ENCODE measurements at places on chromosomes 16 and 17.
A peak's percentile ranks its signal among the peaks of the same experiment; 100 is the strongest.

DNA sequence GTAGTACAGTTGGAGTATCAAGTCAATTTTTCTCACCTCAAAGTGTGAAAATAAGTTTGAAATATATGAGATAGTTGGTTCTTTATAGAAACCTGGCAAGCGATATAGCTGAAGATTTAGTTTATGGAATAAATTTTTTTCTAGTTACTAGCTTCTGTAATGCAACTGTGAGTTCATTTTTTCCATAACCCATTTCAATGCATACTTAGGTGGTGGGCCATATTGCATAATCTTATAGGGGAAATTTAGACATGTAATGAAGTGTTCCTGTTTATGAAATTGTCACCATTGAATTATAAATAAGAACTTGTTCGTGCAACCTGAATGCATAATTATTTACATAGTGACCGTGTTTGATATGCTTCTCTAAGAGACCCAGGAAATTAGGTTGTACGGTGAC, 9.0 kb downstream of the MOSMO start:
- DNase-seq = no peak

- DNase-seq = no peak
Observed at GRCh38 chr17:39629494-39629880, 2.7 kb downstream of the PPP1R1B start.

- DNase-seq = peak; percentile 32
Observed at GRCh38 chr17:75633486-75634375, 497 bp downstream of the SMIM5 start.

- no peak for DNase-seq
Observed at GRCh38 chr17:36132421-36132831, 28.8 kb downstream of the CCL4 start.

DNA sequence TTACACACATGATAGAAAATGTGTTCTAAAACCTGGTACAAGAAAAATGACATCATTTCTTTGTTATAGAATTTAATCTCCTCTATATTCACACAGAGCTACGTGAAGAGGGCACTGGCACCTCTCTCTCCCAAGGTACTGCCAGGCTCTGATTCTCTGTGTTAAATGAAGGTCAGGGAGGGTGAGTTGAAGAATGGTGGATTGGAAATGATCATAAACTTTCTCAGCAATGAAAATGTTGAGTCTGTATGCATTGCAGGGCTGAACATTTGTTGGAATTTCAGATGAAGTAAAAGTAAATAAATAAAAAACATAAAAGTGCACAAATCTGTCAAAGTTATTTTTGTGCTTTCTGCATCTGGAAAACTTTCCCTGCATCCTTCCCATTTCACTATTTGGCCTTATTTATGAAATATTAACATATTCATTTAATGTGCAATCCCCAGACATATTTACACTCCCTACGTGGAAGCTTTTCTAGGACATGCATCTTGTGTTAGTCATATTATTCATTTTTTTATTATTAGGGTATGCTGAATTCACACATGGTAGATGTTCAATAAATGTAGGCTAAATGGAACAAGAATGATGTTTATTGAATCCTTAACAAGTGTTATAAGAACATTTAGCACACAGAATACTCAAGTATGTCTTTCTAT, 810.3 kb upstream of the CDH8 start:
- DNase-seq = no peak

DNA sequence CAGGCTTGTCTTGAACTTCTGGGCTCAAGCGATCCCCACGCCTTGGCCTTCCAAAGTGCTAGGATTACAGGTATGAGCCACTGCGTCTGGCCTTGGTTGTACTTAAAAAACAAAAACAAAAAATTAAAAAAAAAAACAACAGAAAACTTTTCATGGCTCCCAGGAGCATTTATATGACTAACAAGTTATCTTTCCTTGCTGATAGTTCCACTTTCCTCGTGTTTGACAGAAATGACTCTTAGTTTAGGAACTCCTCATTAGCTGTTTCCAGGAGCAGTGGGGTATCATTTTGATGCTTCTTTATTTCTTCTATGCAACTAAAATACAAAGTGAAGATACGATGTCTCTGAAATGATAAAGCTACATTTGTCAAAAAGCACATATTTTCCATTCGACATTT, 165.4 kb downstream of the PRKCA start:
- no peak for DNase-seq

All from activated T-cell treated with anti-CD3 and anti-CD28 coated beads for 4 hours (primary cell).